ENCODE measurements at places on chromosomes 11 and 22.

DNA sequence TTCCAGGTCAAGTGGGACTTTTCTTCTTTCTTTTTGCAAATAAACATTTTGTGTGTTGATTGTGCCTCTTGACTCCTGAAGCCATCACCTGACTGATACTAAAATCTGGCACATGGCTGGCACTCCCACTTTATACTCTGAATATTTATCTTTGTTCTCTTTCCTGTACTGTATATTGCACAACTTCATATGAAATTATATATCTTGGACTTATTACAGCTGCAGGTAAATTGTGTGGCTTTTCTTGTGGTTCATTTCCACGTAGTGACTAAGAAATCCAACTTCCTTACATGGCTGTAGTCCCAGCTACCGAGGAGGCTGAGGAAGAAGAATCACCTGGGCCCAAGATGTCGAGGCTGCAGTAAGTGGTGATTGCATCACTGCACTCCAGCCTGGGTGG, 23.7 kb upstream of the OR5B12 start:
- no peak for DNase-seq

- DNase-seq: no peak
Observed at GRCh38 chr11:76690736-76691135, 20.2 kb upstream of the LRRC32 start.

DNA sequence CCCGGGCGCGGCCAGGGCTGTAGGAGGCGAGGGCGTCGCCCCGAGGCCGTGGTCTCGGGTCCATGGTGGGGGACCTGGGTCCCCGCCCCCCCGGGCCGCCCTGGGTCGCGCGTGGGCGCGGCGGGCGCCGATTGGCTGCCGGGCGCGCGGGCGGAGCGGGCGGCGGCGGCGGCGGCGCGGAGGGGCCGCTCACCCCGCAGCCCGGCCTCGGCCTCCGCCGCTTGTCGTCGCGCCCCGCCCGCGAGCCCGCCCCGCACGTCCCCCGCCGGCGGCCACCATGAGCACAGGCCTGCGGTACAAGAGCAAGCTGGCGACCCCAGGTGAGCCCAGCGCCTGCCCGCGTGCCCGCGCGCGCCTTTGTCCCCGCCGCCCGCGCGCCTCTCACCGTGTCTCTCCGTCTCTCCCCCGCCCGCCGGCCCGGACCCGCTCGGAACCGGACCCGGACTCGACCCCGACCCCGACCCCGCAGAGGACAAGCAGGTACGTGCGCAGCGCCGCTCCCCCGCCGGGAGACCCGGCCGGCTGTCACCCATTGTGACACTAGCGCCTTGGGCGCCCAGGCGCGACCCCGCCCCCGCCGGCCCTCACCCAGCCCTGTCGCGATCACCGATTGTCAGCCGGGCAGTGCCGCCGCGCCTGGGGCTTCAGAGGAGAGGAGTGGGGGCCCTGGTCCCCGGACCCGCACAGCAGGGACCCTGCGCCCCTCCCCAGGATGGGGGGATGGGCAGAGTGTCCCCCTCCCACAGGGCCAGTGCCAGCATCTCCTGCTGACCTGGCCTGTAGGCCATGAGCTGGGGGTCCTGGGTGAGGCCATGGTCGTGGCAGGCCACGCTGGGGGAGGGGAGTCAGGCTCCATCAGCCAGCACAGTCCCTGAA, at the start of gene SEPTIN5:
TSS of gene SEPTIN5 (plus strand) at position 192 of the 876 bp plus-strand sequence. CDS start at position 278, 86 bp downstream.
- DNase-seq: no peak

GRCh38 chr11:119901657-119902577, 172.9 kb upstream of the NECTIN1 start:
- no peak for DNase-seq

- no peak for DNase-seq
Observed at GRCh38 chr22:37498289-37498909, 12.2 kb upstream of the MFNG start.

- no peak for DNase-seq
Observed at GRCh38 chr11:60498853-60499252, 6.3 kb downstream of the MS4A12 start.

- DNase-seq: no peak
Observed at GRCh38 chr11:786235-787083, 3.4 kb downstream of the CEND1 start.

DNA sequence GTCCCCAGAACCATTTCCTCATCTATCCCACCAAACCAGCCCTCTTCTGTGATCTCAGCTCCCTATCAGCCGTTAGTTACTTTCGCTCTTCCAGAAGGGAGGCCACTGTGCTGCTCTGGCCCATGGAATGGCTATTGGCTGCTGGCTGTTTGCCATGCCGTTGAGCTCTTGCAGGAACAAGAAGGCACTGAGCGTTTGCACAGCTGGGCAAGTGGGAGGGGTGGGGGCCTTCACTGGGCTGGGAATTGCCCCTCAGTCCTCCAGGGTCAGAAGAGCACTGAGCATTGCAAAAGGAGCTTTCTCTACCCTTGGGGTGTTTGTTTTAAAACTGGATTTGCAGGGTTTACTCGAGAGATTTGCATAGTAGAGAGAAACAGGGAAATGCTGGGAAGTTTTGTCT, 129.0 kb upstream of the PARVA start:
- peak; percentile 59 for DNase-seq

- no peak for DNase-seq
Observed at GRCh38 chr11:6232899-6233298, 1.5 kb downstream of the FHIP1B start.

- no peak for DNase-seq
Observed at GRCh38 chr22:32544953-32545558, 70.4 kb downstream of the FBXO7 start.

DNA sequence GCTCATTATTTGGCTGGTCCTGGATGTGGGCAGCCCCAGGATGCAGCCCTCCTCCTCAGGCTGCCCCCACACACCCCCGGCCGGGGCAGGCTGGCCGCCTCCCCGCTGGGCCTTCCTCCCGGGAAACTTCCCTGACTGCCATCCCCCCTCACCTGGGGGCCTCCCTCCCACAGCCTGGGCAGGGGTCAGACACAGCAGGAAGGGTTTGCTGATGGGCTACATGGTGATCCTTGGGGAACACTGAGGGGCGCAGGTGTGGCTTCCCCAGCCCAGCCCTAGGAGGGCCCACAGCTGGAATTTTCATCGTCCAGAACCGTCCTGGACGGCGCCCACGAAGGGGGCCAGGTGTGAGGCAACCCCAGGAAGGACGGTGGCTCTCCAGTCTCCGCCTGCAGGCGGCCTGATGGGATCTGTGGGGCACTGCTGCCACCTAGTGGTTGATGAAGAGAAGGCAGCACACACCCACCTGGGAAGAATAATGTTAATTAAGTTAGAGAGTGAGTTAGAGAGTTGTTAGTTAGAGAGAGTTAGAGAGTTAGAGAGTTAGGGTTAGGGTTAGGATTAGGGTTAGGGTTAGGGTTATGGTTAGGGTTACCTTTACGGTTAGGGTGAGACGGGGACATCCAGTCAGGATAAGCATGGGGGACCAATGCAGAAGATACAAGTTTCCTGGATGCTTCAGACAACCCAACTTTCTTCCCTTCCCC, 75.9 kb upstream of the PRR5 start:
- peak; percentile 74 for DNase-seq
